Peyer's patch (tissue), 4 donors: ENCODE measurements at places on chromosomes 5 and 9. TPM values are rescaled to one million over a fixed set of nuclear protein-coding genes. Genes with fewer than 3 reads are reported as not detected.

DNA sequence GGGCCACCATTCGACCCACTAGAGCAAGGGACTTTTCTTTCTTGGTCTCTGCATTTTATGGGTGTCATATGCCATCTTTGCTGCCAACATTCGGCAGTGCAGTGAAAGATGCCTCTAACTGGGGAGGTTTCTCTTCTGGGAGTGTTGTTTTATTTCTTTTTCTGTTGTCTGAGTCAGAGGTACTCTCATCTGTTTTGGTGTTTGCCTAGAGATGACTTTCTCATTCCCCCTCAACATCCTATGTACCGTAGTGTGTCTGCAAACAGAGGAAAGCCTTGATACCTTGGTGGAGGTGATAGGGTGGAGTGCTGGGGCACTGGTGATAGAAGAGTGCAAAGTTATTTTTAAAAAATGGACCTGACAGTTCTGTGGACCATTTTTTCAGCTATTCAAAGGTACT, 182.1 kb downstream of the ARHGAP26 start:
- no peak for DNase-seq

TAF11L13 gene
- total RNA-seq: not detected

MYMK gene
- total RNA-seq: not detected

IFNA10 gene
- total RNA-seq: not detected

CCL21 gene
- total RNA-seq: 74.6 TPM

DNA sequence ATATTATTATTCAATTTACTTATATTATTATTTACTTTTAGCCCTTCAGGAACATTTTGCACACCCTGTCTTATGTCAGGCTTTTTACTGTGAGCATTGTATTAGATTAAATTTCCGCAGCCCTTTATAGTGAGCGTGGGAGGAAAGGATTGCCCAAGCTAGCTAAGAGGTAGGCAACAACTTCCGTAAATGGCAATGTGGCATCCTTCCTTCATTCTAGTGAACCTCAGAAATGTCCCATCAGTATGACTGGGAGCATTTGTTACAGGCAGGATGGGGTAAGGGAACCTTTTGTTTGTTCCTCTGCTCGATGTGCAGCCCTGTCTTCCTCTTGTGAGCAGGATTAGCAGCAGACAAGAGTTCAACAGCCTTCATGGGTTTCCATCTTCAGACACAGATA, 6.2 kb upstream of the CD180 start:
- DNase-seq: no peak

GRCh38 chr5:115461506-115462290, 82.9 kb downstream of the FEM1C start:
- no peak for DNase-seq

- no peak for DNase-seq
Measured at GRCh38 chr9:114634387-114634786, 23.2 kb downstream of the TEX53 start.

- DNase-seq: no peak
Measured at GRCh38 chr5:75439276-75439675, 72.2 kb downstream of the CERT1 start.

- DNase-seq: no peak
Measured at GRCh38 chr9:75069171-75069570, 18.8 kb downstream of the NMRK1 start.

OLFM1 gene
- 4.0 TPM for total RNA-seq

DNA sequence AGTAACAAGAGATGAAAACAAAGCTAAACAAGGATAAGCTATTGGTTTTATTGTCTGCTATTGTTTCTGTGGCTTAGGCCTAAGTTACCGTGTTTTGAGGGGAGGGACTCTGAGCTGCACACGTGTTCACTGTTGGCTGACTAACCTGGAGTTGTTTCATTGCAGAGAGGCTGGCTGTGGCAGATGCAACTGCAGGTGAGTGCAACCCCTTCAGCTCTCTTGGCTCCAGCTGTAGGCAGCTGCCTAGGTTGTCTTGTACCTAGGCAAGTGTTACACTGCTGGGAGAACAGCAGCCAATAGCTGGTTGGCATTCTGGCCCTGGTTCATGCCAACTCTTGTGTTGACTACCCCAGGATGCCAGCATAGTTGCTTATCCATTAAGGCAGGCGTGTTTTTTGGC, 17.6 kb upstream of the MATR3 start:
- no peak for DNase-seq

DNA sequence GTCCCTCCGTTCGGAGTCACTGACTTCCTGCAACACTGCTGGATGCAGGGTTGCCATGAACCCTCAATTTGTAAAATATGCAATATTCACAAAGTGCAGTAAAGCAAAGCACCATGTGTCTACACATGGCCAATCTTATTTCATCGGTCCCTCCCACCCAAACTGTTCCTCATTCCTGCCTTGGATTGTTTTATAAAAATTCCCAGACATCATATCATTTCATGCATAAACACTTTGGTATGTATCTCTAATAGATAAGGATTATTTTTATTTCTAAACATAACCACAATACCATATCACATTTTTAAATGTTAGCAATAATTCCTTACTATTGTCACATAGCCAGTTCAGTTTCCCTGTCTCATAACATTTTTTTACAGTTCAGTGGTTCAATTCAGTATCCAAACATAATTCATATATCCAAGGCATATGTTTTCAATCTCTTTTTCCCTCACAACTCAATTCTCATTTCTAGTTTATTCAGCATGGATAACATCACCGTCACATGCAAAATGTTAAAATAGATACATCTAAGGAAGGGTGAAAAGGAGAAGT, 82.0 kb upstream of the PCAT7 start:
- no peak for DNase-seq

GRCh38 chr5:1732945-1733344, 66.7 kb downstream of the MRPL36 start:
- peak; percentile 20 for DNase-seq

NACC2 gene
- total RNA-seq: 23.9 TPM

- no peak for DNase-seq
Measured at GRCh38 chr5:3845230-3845629, 249.6 kb downstream of the IRX1 start.

- DNase-seq: no peak
Measured at GRCh38 chr5:154228696-154229095, 38.2 kb downstream of the GALNT10 start.

GRCh38 chr9:9102295-9102694, 1302.7 kb upstream of the DMAC1 start:
- no peak for DNase-seq

DNA sequence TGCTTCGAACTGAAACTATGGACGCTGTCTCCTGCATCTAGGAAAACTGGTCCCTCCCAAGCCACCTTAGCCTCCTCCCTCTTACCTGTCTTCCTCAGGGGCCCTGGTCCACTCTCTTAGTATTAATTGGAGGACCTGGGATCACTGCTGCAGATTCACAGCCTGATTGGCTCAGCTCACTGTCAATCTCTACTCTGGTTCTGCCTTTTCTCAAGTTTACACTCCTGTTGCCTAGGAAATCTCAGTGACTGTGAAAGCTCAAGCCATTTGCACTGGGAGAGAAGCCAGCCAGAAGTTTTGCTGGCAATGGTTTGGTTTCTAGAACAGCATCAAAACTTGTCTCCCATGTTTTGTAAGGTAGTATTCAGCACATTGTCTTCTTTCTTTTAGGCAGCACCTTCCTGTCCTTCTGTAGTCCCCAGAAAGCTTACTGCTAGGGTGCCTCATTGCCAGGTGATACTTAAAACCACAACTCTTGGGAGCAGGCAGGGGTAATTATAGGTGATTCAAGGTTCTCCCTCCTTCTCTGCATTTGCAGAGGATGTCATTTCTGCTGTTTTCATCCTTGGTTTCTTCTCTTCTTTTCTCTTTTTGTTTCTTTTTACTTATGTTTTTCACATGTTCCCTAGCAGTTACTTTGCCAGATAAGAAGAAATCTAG, at the start of gene CAPSL:
Gene CAPSL, minus strand, starts transcription at position 55 of the 660 bp plus-strand sequence. CDS start 17,502 bp downstream, outside the sequence.
- no peak for DNase-seq

- peak; percentile 14 for DNase-seq
Measured at GRCh38 chr5:10543585-10544040, 20.3 kb upstream of the ANKRD33B start.

DNA sequence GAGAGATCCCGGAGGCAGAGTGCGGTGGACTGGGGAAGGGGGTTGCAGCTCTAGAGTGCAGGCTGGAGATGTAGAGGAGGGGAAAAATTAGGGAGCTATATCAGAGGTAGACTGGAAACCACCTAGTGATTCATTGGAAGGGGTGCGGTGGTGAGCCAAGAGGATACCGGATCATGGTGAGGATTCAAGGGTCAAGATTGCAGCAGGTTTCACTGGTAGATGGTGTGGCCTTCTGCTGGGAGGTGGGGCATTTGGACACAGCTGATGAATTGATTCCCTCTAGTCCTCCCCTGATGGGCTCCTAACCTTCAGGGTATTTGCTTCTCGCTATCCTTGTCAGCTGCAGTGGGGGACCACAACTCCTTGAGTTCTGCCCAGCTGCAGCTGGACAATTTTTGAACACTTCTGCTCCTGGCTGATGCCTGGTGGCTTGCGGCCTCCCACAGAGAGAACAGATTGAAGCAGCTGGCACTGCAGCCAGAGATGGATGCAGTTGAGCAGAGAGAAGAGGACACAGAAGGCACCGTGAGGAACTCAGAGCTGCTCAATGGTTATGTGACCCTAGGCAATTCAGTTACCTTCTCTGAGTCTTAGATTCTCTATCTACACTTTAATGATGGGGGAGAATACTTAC, 134.4 kb upstream of the ABCA1 start:
- DNase-seq: no peak

DNA sequence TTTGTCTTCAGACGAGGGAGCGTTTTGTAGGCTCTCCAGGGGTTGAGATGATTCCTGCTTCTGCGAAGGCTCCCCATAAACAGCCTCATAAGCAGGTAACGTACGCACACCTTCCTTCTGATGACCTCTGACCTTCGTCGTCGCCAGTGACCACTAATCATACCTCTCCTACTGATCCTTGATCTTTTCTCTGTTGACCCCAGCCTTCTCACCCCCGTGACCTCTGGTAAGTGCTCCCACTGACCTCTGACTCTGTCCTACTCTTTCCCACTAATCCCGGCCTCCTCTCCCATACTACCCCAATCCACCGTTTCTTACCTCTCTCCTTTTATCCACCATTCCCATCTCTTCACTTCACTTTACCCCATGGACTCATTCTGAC, 345 bp downstream of the DNAI1 start:
- DNase-seq: no peak

MEGF9 gene
- 15.1 TPM for total RNA-seq

GRCh38 chr9:18343784-18344183, 130.2 kb upstream of the ADAMTSL1 start:
- DNase-seq: no peak

GRCh38 chr9:93456504-93456903, 3.1 kb upstream of the FAM120AOS start:
- no peak for DNase-seq

AJM1 gene
- total RNA-seq: 7.9 TPM

- DNase-seq: no peak
Measured at GRCh38 chr5:68419637-68420452, 204.3 kb downstream of the PIK3R1 start.
